Fibroblast of skin of left quadriceps (primary cell): ENCODE measurements at places on chromosomes 12 and 14.

- DNase-seq = no peak
Observed at GRCh38 chr12:103547376-103547775, 39.7 kb upstream of the STAB2 start.

DNA sequence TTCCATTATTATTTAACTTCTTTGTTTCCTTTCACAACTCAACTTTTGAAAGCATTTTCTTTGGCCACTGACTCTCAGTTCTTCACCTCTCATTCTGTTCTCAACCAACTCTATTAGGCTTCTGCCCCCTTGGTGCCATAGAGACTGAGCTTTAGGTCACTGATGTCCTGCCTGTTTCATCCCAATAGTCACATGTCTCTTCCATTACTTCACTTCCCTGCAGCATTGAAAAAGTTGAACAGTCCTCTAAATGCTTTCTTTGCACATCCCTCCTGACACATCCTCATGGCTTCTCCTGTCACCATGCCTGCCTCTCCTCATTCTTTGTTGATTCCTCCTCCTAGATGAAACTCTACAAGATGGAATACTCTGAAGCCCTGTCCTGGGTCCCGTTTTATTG is 2.7 kb downstream of the CLEC12A start:
- no peak for DNase-seq

GRCh38 chr14:71314717-71315116 is 407.5 kb downstream of the PCNX1 start:
- DNase-seq = no peak

GRCh38 chr12:58906917-58907316 is 13.4 kb downstream of the LRIG3 start:
- DNase-seq = no peak

DNA sequence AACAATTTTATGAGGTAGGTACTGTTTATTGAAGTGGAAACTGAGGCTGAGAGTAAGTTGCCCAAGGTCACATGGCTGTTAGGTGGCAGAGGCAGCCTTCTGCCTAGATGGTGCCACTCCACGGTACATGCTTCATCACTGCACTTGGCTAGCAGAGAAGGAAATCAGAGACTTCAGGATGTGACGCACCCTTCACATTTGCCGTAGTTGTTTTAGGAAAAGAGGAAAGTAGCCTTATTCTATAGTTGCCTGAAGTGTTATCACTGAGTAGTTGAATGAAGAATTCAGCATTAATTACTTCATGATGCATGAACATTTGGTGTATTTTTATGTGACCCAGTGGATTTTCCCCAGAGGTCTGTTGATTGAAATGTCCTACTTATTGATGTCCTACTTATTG is 55.7 kb downstream of the ERC1 start:
- no peak for DNase-seq

GRCh38 chr14:56894591-56894991 is 84.3 kb upstream of the OTX2 start:
- DNase-seq = no peak

DNA sequence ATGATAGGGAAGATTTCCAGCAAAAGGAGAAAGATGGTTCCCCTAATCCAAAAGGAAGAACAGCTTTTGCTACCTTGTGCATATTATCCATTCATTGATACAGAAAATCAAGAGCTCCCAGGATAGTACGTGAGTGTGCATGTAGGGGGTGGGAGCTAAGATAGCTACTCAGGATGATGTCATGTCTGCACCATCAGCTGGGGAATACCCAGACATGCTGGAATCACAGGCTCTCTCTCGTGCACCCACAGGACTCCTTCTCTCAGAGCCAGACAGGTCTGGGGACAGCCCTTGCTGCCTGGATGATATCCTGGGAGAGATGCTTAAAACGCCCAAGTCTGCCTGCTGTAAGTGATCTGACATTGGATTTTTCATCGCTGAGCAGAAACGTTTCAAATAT is 38.9 kb downstream of the FOXN3 start:
- DNase-seq = no peak

GRCh38 chr12:32824596-32824995 is 68.9 kb upstream of the YARS2 start:
- DNase-seq = no peak

- no peak for DNase-seq
Observed at GRCh38 chr14:68284333-68284732, 464.8 kb downstream of the RAD51B start.

- no peak for DNase-seq
Observed at GRCh38 chr12:1616233-1617066, 12.6 kb upstream of the WNT5B start.

GRCh38 chr14:89730687-89731086 is 223.8 kb downstream of the EFCAB11 start:
- no peak for DNase-seq

GRCh38 chr12:68453876-68454275 is 121.7 kb upstream of the MDM1 start:
- DNase-seq = no peak

DNA sequence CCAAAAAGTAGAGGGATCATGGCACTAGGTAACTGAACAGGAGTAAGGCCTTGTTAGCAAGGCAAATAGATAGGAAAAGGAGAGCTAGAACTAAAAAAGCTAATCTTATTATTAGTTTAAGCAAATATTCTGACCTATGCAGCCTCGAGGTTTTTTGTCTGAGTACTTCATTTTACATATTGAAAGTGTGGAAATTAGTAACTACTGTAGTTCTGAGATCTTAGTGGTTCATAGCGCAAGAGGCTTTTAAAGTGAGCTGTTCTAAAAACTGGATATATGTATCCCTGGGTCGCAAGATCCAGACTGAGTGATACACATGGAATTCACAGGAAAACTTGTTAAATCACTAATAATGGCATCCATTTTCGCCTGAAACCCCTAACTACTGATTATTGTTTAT is 411.0 kb upstream of the SOX5 start:
- DNase-seq = no peak

- no peak for DNase-seq
Observed at GRCh38 chr14:74919421-74920165, 3.5 kb downstream of the RPS6KL1 start.

DNA sequence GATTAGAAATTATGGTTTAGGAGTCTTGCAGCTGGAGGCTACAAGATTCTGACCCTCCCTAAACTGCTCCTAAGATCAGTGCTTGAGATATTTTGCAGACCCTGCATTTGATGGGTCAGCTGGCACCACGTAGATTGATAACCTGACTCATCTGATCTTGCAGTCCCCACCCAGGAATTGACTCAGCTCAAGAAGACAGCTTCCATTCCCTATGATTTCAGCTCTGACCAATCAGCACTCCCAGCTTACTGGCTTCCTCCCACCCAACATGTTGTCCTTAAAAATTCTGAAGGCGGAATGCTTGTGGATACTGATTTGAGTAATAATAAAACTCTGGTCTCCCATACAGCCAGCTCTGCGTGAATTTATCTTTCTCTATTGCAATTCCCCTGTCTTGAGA is 23.2 kb upstream of the MTHFD1 start:
- DNase-seq = no peak

- no peak for DNase-seq
Observed at GRCh38 chr12:49017891-49018260, 700 bp downstream of the PRKAG1 start.

DNA sequence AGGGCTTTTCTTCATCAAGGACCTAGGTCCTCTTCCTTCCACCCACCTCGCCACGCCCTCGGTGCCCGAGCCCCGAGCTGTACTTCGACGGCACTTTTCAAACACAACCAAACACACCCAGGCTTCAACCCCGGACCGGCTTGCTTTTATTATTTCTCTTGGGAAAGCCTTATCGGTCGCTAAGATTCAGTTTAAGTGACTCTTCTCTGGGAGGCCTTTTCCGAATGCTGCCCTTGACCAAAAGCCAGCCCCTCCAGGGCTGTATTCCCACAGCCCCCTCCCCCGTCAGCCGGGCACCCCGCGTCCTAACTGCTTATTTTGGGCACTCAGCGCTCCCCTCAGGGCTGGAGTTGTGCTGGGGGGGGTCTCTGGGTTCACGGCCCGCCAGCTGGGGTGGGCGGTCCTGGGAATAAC is 644 bp upstream of the PPP4R4 start:
- DNase-seq = no peak

DNA sequence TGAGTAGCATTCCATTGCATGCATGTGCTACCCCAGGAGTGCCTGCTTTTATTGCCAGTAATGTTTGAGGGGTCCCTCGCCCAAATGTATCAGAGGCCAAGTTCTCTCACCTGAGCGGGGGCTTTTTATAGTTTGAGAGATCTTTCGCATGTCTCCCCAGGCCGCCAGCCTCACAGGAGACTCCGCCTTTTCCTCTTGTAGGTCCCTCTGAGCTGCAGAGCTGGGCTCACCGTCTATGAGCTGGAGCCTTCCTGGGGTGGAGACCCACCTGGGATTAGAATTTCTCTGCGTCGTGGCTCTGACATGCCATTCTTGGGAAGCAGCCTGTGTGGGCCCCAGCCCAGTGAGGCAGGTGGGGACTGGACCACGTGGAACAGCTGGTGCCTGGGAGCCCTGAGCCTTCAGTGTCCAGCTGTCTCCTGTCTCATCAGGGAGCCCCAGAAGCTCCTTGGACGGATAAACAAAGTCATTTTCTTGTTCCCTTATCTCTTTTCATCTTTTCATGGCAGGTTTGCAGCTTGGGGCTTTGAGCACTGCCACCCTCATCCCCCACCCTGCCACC is 261.7 kb upstream of the CRY1 start:
- no peak for DNase-seq

DNA sequence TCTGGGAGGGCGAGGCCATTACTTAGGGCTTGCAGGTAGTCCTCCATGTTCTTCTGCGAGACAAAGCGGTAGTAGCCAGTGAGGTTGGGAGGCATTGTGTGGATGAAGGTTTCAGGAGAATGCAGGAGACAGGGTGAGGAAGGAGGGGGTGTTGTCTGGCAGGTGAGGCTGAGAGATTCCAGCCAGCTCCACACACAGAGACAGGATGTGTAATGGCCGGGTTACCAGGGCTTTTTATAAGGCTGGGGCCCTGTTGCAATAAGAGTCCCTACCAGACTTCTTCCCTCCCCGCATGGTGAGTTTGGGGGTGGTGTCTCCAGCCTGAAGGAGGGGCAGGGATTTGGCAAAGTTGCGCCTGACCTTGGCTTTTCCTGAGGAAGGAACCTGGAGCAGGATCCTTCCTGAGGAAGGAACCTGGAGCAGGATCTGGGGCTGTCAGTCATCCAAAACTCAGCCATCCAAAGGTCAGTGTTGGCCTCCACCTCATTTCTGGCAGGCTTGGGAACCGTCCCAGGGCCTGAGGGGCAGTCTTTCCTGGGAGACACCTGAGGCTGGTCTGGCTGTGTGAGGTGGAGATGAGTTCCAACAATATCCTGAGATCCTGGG is at the start of gene RBP5:
RBP5 (minus strand) TSS at position 209 of the 606 bp plus-strand sequence; CDS start at position 95, 114 bp downstream.
- no peak for DNase-seq

DNA sequence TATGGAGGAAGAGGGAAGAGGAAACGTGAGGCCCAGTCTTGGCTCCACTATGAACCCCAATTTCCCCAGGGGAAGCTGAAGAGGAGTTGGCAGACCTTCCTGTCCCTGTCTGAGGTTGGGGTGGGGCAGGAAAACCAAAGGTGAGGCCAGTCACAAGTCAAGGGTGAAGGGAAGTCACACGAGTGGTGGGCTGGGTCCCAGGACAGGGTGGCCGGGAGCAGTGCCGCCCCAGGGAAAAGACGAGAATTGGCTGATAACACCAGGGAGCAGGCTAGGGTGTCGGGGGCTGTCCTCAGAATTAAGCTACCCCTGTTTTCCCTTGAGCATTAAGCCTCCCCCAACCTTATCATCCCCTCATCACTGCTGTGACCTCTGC is 3.1 kb downstream of the VDR start:
- no peak for DNase-seq

- no peak for DNase-seq
Observed at GRCh38 chr12:117342682-117343081, 18.7 kb downstream of the NOS1 start.

DNA sequence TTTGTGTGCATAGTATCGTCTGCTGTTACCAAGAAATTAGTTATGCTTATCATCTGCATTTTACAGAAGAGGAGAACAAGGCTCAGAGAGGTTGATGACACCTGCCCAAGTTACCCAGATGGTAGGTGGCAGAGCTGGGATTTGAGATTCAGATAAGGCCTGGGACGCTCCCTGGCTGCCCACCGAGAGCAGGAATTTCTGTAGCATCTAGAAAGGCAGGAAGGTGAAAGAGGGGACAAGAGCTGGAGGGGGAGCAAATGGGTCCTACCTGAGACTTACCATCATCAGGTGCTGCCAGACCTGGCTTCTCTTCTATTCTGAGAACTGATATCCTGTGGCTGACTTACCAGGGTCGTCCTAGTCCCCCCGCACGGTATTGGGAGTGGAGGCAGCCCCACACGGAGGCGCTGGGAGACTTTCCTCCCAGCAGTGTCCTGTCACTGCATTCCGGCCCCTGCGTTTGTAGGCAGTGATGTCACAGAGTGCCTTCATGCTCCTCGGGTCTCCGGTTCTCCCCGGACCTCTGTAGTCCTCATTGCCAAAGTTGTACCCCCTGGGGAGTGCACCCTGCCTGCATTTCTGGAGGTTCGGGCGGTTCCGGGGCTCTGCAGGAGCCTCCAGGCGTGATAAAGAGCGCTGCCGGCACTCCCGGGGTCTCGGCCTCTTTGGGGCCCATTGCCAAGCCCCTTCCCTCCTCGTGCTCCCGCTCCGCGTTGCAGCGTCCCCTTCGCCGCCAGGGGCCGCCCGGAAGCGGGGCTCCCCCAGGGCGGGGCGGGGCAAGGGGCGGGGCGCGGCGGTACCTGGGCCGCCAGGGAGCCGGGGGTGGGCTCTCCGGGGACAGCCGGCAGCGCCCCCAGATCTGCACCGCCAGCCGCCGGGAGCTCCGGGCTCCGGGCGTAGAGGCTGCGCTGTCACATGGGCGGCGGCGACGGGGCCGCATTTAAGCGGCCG is at the start of gene CABP1:
CABP1 (plus strand) TSS at position 856 of the 951 bp plus-strand sequence; CDS start at position 916, 60 bp downstream.
- DNase-seq = no peak

DNA sequence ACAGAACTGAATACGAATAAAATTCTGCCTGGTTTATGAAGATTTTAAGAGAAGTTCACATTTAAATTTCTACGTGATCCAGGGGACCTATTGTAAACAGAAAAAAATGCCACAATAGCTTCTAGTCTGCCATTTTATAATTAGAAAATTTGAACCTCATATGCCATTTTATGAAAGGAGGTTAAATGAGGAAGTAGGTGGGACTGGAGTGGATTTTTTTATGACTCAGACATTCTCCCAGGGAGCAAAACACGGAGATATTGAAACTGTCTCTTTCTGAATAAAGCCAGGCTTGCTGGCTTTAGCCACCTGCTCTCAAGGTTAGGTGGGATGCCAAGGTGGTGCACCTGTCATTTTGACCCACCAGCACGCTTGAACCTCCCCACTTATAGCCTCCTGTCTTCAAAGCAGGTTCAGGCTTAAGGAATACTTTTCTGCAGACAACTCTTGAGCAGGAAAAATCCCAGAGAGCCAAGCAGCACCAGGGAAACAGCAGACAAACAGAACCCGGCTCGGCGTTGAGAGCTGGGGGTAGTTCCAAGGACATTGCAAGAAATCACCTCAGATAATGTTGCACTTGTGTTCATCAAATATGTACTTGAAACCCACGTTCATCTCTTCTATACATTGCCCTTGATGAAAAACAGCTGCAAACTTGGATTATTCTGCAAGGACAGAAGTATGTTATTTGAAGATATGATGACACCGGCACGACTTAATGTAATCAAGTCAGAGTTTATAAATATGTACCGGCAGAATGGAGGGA is 203.7 kb downstream of the PPM1H start:
- DNase-seq = peak; percentile 68

GRCh38 chr14:68476212-68477109 is 316.4 kb downstream of the ZFP36L1 start:
- peak; percentile 99 for DNase-seq
